ENCODE measurements at places on chromosomes 11 and 22. TPM values are rescaled to one million over a fixed set of nuclear protein-coding genes. Genes with fewer than 3 reads are reported as not detected.

Gene ASPHD2
- total RNA-seq, result 1.2 TPM

DNA sequence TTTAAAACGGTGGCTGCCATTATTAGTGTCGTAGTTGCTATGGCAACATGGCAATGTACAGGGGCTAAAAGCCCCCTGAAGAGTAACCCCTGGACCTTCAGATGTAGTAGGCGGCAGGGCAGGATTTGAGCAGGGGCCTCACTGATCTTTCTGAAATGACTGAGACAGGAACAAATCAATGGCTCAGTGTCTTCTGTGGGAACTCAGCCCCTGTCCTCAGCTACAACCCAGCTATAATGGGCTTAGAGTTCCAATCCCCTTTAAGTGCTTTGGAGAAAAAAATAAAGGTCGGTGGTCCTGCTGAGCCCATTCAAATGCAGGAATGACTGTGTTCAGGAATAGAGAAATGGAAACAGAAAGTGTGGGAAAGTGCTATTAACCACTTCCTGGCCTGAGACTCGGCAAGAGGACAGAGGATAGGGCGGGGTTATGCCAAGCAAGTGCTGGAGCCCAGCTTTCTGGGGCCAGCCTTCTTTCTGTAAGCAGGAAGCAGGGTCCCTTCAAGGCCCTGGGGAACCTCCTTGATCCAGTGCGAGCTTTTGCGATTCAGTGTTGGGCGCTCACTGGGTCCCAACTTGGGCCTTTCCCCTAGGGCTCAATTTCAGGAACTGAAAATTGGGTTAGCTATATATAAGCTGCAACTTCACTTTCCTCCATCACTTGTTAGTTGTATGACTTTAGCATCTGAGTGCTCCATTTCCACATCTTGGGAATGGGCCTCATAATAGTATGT is 6.1 kb upstream of the CD82 start:
- H3K36me3 ChIP-seq, result no peaks in the 10 kb centered on the region
- no peak overlapping the region for H3K4me3 ChIP-seq
- no peaks in the 10 kb centered on the region for H3K27me3 ChIP-seq
- peaks cover 23% of the 10 kb centered on the region for H3K4me1 ChIP-seq

Gene RFPL3
- total RNA-seq, result not detected

DNA sequence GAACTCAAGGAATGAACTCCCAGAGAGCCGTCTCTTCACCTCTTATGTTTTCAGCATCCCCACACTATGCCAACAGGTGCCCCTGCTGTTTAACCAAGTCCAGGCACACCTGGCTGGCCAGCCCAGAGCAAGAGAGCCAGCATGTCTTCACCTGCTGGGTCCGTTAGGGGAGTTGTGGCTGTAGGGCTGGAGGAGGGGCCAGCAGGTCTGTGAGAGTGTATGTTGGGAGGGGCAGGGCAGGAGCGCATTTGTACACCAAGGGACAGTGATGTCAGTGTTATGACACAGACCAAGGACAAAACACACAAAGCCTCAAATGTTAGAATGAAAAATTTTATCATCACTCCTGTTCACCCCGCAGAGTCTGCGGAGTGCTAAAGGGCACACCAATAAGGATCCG is 5.8 kb downstream of the PATZ1 start:
- H3K27ac ChIP-seq, result no peak overlapping the region
- peaks cover 46% of the 10 kb centered on the region for H3K4me1 ChIP-seq
- no peak overlapping the region for H3K4me3 ChIP-seq
- H3K36me3 ChIP-seq, result peaks cover 63% of the 10 kb centered on the region
- H3K27me3 ChIP-seq, result no peaks in the 10 kb centered on the region

Gene RFPL2
- not detected for total RNA-seq

Gene RFPL1
- total RNA-seq, result not detected

- H3K4me1 ChIP-seq, result no peaks in the 10 kb centered on the region
- H3K27ac ChIP-seq, result no peak overlapping the region
- no peaks in the 10 kb centered on the region for H3K27me3 ChIP-seq
- H3K36me3 ChIP-seq, result no peaks in the 10 kb centered on the region
- DNase-seq, result no peak
- no peak overlapping the region for H3K4me3 ChIP-seq
Observed at GRCh38 chr22:48238966-48239365, 1476.5 kb downstream of the TBC1D22A start.

Gene PGA5
- total RNA-seq, result not detected

- H3K27me3 ChIP-seq, result no peaks in the 10 kb centered on the region
- no peak overlapping the region for H3K4me3 ChIP-seq
- H3K27ac ChIP-seq, result no peak overlapping the region
- no peak for DNase-seq
- no peaks in the 10 kb centered on the region for H3K4me1 ChIP-seq
- no peaks in the 10 kb centered on the region for H3K36me3 ChIP-seq
Observed at GRCh38 chr11:101866619-101867491, 48.0 kb upstream of the CEP126 start.

Gene SLC25A17
- 13.8 TPM for total RNA-seq

GRCh38 chr11:95816037-95816436 is 25.7 kb downstream of the CEP57 start:
- DNase-seq, result no peak
- no peak overlapping the region for H3K27ac ChIP-seq
- H3K36me3 ChIP-seq, result peaks cover 31% of the 10 kb centered on the region
- no peaks in the 10 kb centered on the region for H3K27me3 ChIP-seq

Gene TMPRSS4
- 3.0 TPM for total RNA-seq

Gene ACRV1
- not detected for total RNA-seq

Gene SCUBE1
- total RNA-seq, result 36.0 TPM

DNA sequence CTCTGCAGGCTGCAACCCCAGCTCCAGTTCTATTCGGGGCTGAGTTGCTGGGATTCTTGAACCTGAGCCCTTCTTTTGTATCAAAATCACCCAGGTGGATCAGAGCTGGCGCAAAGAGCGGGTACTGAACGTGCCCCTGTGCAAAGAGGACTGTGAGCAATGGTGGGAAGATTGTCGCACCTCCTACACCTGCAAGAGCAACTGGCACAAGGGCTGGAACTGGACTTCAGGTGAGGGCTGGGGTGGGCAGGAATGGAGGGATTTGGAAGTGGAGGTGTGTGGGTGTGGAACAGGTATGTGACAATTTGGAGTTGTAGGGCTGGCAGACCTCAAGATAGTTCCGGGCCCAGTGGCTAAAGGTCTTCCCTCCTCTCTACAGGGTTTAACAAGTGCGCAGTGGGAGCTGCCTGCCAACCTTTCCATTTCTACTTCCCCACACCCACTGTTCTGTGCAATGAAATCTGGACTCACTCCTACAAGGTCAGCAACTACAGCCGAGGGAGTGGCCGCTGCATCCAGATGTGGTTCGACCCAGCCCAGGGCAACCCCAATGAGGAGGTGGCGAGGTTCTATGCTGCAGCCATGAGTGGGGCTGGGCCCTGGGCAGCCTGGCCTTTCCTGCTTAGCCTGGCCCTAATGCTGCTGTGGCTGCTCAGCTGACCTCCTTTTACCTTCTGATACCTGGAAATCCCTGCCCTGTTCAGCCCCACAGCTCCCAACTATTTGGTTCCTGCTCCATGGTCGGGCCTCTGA is 3.8 kb downstream of the FOLR1 start:
- H3K4me3 ChIP-seq, result no peak overlapping the region
- H3K27me3 ChIP-seq, result no peaks in the 10 kb centered on the region
- no peaks in the 10 kb centered on the region for H3K4me1 ChIP-seq
- no peaks in the 10 kb centered on the region for H3K36me3 ChIP-seq
- no peak for DNase-seq

DNA sequence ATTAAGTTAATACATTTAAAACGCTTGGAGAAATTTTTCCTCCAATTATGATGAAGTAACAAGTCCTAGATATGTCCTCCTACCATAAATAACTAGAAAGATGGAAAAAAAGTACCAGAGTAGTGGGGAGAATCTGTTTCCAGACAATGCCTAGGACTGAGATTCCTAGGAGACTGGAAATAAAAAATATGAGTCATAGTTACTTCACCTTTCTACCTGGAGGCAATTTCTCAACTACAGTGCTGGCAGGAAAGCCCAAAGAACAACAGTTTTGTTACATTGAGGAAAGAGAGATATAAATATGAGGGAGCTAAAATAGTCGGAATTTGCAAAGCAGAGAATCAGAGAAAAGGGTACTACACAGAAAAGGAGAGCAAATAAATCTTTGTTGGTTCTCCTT is 202.1 kb upstream of the ARHGAP42 start:
- DNase-seq, result no peak
- no peak overlapping the region for H3K4me3 ChIP-seq
- no peak overlapping the region for H3K27ac ChIP-seq
- no peaks in the 10 kb centered on the region for H3K27me3 ChIP-seq
- H3K4me1 ChIP-seq, result no peaks in the 10 kb centered on the region
- H3K36me3 ChIP-seq, result no peaks in the 10 kb centered on the region

DNA sequence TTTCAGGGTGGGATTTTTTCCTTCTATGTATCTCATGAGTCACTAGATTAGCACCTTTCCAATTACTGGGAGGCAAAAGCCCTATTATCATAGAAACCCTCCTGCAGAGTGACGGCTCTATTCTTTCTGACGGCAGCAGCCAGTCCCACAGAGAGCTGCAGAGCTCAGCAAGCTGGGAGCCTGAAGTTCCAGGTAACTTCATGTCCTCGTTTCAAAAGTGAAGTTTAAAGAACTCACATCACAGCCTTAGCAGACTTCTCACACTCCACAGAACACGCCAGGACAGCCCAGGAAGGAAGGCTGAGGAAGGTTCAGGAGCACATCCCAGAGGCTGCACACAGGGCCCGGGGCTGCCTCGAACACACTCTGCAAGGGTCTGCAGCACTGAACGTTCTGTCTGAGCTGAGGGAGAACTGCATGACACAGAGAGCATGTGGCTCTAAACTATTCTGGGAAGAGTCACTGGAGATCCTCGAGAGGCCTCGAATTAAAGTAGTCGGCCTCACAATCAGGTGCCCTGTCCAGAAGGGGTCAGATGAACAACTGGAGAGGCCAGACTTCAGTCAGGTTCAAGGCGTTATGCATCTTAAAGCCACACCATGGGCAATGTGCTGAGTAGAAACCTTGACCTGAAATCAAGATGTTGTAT is 104.2 kb upstream of the DRD2 start:
- H3K36me3 ChIP-seq, result no peaks in the 10 kb centered on the region
- no peak for DNase-seq
- H3K4me3 ChIP-seq, result no peak overlapping the region
- H3K4me1 ChIP-seq, result no peaks in the 10 kb centered on the region

GRCh38 chr11:119786431-119787073 is 57.6 kb upstream of the NECTIN1 start:
- no peaks in the 10 kb centered on the region for H3K36me3 ChIP-seq
- no peak overlapping the region for H3K27ac ChIP-seq
- H3K4me3 ChIP-seq, result no peak overlapping the region

DNA sequence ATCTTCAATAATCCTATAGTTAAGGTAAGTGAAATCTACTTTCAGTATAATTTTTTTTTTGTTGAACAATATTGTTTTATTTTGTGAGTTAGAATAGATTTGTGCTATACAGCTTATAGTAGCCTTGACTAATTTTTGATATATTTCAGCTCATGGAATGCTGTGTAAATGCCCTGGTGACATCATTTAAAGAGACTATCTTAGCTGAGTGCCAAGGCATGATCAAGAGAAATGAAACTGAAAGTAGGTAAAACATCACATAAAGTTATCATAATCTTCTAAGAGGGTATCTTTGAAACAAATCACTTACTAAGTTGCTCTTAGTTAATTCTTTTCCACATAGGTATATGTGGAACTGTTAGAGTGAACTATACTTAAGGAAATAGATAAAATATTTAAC is 51.4 kb upstream of the ACAT1 start:
- no peak overlapping the region for H3K27ac ChIP-seq
- H3K36me3 ChIP-seq, result peaks cover 52% of the 10 kb centered on the region
- no peak overlapping the region for H3K4me3 ChIP-seq
- H3K4me1 ChIP-seq, result no peaks in the 10 kb centered on the region

- no peak overlapping the region for H3K27ac ChIP-seq
- no peaks in the 10 kb centered on the region for H3K36me3 ChIP-seq
- no peaks in the 10 kb centered on the region for H3K4me1 ChIP-seq
- H3K27me3 ChIP-seq, result no peaks in the 10 kb centered on the region
- no peak for DNase-seq
- no peak overlapping the region for H3K4me3 ChIP-seq
Observed at GRCh38 chr11:113288286-113288863, 26.0 kb upstream of the TTC12 start.

GRCh38 chr22:49853981-49854831 is 562 bp downstream of the ZBED4 start:
- H3K27me3 ChIP-seq, result peaks cover 11% of the 10 kb centered on the region
- peak overlapping the region; percentile 78 for H3K27ac ChIP-seq
- peak; percentile 78 for DNase-seq
- H3K4me3 ChIP-seq, result peak overlapping the region; percentile 80
- H3K36me3 ChIP-seq, result no peaks in the 10 kb centered on the region

GRCh38 chr11:22715971-22716370 is 49.6 kb downstream of the GAS2 start:
- H3K4me1 ChIP-seq, result no peaks in the 10 kb centered on the region
- H3K27me3 ChIP-seq, result no peaks in the 10 kb centered on the region
- H3K4me3 ChIP-seq, result no peak overlapping the region
- no peaks in the 10 kb centered on the region for H3K36me3 ChIP-seq
- H3K27ac ChIP-seq, result no peak overlapping the region

Gene MRGPRF
- 13.2 TPM for total RNA-seq

DNA sequence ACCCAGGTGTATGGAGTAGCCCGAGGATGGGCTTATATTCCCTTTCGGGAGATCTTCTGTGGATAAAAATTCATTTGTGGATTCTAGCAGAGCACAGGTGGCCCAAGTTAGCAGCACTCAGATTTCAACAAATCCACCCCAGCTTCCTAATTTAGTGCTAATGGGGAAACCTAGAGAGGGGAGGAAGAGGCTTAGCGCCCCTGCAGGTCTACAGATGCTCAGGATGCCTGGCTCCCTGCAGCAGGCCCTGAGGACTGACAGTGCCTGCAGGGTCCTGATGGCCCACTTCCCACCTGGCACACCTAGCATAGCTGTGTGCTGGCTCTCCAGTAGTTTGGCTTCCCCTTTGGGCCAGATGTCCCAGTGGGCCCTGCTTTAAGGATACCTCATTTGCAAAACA is 6.5 kb downstream of the DGAT2 start:
- H3K4me1 ChIP-seq, result no peaks in the 10 kb centered on the region
- no peak overlapping the region for H3K4me3 ChIP-seq
- DNase-seq, result no peak
- H3K36me3 ChIP-seq, result no peaks in the 10 kb centered on the region

DNA sequence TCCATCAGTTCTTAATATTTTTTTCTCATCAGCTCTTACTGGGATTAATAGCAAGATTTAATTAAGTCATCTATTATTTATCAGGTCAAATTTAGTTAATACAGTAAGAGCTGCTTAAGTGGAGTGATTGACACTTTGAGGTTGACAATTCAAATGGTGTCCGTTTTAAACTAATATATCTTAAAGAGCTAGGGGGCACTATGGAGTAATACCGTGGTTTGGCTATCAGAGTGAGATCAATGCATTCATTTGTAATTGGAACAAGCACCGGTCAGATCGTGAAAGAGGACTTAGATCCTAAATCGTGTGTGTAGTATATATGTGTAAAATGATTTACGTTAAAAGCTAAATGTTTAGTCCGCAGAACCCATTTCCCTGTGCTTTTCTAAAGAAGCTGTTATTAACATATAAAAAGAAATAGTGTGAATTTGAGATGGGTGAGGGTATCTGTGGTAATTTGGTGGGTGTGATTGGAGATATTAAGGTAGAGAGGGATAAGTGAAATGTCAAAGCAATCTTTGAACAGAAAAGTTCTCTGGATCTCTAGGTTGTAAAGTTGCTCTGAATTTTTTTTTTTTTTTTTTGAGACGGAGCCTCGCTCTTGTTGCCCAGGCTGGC is 2.3 kb downstream of the SIK2 start:
- no peak for DNase-seq
- peak overlapping the region; percentile 84 for H3K4me3 ChIP-seq
- H3K36me3 ChIP-seq, result no peaks in the 10 kb centered on the region
- H3K4me1 ChIP-seq, result peaks cover 35% of the 10 kb centered on the region
